ENCODE measurements at places on chromosomes 5 and 9. TPM values are rescaled to one million over a fixed set of nuclear protein-coding genes. Genes with fewer than 3 reads are reported as not detected.

RECK gene
- total RNA-seq: 12.2 TPM

GRM6 gene
- total RNA-seq: not detected

GRK6 gene
- total RNA-seq: 50.6 TPM

IFNA7 gene
- total RNA-seq: not detected
